ENCODE measurements at places on chromosomes 6 and 20.

- DNase-seq = no peak
These were observed 109.1 kb downstream of the UTRN start for GRCh38 chr6:144394210-144394609.

DNA sequence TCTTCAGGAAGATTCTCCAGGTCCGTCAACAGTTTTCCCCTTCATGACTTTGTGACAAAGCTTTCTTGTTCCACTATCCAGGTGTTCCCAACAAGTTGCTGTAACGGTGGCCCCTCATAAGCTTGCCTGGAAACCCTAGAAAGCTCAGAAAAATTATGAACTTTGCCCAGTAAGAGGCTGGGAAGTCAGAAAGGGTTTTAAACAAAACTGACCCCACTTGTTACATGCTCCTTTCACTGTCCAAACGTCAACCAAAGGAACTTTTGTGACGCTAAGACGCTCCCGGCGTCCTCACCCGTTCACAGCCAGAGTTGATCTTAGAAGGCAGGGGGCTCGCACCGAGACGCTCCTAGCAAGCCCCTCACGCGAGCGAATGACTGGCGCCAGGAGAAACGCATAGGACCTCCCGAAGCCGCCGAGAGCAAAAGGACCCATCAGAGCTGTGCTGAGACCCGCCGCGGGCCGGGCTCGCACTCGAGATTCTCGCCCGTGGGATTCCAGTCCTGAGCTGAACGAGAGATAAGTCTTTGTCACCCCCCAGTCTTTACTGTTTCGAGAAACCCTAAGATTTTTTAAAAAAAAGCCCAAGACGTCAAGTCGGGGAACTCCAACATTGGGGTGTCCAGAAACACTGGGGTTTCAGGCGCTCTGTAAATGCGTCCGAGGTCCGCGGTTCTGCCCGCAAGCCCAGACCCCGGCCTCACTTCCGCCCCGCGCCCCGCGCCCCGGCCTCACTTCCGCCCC, 544 bp upstream of the ACAT2 start:
- no peak for DNase-seq

DNA sequence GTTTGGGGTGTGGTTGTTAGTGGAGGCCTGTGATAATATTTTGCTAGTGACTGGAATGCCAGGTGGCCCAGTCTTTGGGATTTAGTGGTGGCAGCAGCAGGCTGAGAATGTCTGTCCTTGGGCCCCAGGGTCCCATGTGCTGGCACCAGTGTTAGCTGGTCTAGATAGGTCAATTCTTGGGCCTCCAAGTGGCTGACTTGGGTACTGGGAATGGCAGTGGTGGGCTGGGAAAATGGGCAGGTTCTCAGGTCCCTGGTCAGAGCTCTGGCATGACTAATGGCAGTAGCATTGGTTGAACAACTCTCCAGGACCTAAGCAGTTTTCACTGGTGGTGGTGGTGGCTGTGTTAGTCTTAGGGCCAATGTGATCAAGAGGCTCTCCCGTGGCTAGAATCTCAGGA, 50.3 kb downstream of the OLIG3 start:
- DNase-seq = no peak

DNA sequence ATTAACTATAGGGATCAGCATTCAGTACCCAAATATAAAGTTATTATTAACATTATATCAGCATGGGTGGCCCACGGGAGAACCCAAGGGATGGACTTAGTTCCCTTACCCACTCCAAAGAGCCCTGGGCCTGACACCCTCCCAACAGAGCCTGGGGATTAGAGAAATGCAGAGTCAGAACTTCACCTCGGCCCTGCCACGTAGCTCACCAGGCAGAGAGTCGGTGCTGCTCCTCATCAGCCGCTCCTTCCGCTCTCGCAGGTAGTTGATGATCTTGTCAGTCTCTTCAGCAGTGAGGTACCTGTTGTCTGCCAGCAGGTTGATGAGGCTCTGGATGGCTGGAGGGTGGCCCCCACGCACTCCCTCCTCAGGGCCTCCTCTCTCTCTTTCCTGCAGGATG, 26.6 kb downstream of the NCOA5 start:
- no peak for DNase-seq

Measured in stimulated activated CD4-positive, alpha-beta T cell treated with anti-CD3 and anti-CD28 coated beads, Interleukin-1b, Interleukin-23, amount 100 ng/mL, for 4 hours (primary cell).